ENCODE measurements at places on chromosomes 3 and 15. TPM values are rescaled to one million over a fixed set of nuclear protein-coding genes. Genes with fewer than 3 reads are reported as not detected.

C3orf22 gene
- 0.44 TPM for total RNA-seq

TMEM108 gene
- total RNA-seq = 6.7 TPM

RHCG gene
- total RNA-seq = not detected

GRCh38 chr15:33293713-33294334, 16.9 kb upstream of the RYR3 start:
- H3K27me3 ChIP-seq = peaks cover 13% of the 10 kb centered on the region
- H3K4me1 ChIP-seq = peaks cover 5% of the 10 kb centered on the region
- no peaks in the 10 kb centered on the region for H3K36me3 ChIP-seq

DNA sequence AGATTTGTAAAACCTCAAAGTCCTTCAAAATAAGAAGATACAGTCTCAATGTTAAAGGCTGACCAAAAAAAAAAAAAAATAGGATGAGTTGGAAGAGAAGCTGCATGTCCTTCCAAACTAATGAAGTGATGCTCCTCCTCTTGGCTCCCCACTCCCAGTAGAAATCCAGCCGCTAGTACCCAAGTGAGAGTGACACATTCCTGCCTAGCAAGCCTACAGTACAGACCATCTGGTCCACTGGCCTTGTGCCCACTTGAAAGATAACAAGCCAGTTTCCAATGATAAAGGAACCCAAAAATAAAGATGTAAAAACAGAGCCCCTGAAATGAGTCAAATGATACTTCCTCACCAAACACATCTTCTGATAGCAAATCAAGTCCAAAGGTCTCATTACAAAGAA, 258.7 kb upstream of the NSMCE3 start:
- H3K36me3 ChIP-seq = no peaks in the 10 kb centered on the region
- no peak overlapping the region for H3K4me3 ChIP-seq
- no peak for DNase-seq
- no peaks in the 10 kb centered on the region for H3K27me3 ChIP-seq
- no peak overlapping the region for H3K27ac ChIP-seq

GRCh38 chr3:79012530-79012913, 755.3 kb downstream of the ROBO1 start:
- DNase-seq = no peak
- H3K36me3 ChIP-seq = no peaks in the 10 kb centered on the region
- no peak overlapping the region for H3K4me3 ChIP-seq
- peaks cover 5% of the 10 kb centered on the region for H3K27me3 ChIP-seq
- H3K4me1 ChIP-seq = peaks cover 39% of the 10 kb centered on the region

GRCh38 chr3:65992106-65992505, 46.6 kb downstream of the MAGI1 start:
- peak overlapping the region; percentile 0 for H3K27ac ChIP-seq

GRCh38 chr3:54819946-54820345, 107.9 kb downstream of the LRTM1 start:
- no peak overlapping the region for H3K4me3 ChIP-seq
- no peak overlapping the region for H3K27ac ChIP-seq
- no peaks in the 10 kb centered on the region for H3K36me3 ChIP-seq
- no peak for DNase-seq
- H3K4me1 ChIP-seq = peaks cover 6% of the 10 kb centered on the region
- H3K27me3 ChIP-seq = peaks cover 3% of the 10 kb centered on the region

DNA sequence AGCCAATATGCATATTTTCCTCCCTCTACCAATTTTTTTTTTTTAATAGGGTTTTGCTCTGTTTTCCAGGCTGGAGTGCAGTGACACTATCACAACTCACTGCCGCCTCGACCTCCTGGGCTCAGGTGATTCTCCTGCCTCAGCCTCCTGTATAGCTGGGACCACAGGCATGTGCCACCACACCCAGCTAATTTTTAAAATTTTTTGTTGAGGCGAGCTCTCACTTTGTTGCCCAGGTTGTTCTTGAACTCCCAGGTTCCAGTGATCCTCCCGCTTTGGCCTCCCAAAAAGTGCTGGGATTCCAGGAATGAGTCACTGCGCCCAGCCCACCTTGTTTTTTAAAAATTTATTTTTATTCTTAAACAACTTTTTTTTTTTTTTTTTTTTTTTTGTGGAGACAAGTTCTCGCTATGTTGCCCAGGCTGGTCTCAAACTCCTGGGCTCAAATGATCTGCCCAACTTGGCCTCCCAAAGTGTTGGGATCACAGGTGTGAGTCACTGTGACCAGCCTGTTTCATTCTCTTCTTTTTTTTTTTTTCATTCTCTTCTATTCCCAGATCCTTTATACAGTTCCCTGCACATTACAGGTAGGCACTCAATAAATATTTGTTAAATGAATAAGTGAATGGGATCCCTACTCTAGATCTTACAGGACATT, 40.5 kb upstream of the PIK3CB start:
- H3K36me3 ChIP-seq = no peaks in the 10 kb centered on the region
- no peak for DNase-seq
- no peak overlapping the region for H3K27ac ChIP-seq
- H3K27me3 ChIP-seq = no peaks in the 10 kb centered on the region

DNA sequence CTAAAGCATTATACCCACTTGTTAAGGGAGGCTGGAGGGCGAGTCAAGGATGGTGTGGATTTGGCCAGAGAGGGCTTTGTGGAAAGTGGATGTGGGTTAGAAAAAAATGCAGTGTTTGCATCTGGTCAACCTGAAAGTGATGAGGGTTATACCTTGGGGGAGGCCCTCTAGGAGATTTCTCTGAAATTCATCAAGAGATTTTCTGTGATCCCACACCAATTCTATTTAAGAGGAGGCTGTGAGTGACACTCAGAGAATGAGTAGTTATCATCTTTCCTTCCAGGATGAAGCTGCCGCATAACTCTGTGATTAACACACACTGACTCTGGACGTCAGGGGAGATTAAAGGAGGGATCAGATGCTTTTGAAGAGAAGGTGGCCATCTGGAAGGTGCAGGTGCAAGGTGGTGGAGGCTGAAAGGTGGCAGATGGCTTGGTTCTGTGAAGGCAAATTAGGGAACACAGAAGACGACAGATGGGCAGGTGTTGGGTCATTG, 54.8 kb downstream of the ANAPC13 start:
- peaks cover 6% of the 10 kb centered on the region for H3K27me3 ChIP-seq
- H3K4me3 ChIP-seq = no peak overlapping the region
- H3K36me3 ChIP-seq = no peaks in the 10 kb centered on the region
- H3K4me1 ChIP-seq = no peaks in the 10 kb centered on the region
- no peak overlapping the region for H3K27ac ChIP-seq

- H3K36me3 ChIP-seq = no peaks in the 10 kb centered on the region
- peaks cover 4% of the 10 kb centered on the region for H3K4me1 ChIP-seq
- H3K27ac ChIP-seq = no peak overlapping the region
- no peak for DNase-seq
- H3K27me3 ChIP-seq = no peaks in the 10 kb centered on the region
- no peak overlapping the region for H3K4me3 ChIP-seq
Observed at GRCh38 chr3:87873136-87873535, 185.7 kb downstream of the CGGBP1 start.
